ENCODE measurements at places on chromosomes 7 and 10.
A peak's percentile ranks its signal among the peaks of the same experiment; 100 is the strongest.

DNA sequence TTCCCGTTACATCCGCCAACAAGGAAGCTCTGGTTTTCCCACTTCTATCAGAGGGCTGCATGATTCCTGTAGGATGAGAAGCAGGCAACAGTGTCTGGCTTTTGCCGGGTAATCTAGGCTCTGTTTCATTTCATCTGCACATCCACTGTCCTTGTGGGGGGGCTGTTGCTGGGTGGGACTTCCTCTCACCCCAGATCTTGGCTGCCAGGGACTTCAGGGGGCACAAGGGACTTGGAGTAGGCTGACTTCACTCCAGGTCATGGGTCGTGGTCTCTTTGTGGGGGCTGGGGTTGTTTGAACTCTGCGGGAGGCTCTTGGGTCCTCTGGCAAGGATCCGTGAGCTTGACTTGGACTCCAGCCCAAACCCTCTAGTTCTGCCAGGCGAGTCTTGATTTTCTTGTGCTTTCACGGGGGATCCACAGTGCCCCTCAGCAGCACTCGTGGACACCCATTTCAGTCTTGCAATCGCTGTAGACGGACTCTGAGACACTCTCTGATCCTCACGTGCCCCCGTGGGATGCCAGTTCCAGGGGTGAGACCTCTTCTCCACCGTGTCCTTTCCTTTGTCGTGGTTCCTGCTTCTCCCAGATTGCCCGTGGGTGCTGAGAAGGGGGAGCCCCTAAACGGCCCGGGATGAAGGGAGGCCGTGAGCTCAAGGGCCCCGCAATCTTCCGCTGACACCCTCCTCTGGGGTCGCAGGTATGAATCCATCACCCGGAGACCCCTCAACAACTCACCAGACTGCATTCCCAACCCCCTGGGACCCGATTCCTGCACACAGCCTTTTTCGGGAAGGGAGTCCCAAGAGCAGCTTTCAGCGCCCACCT, 21.4 kb upstream of the ZNF273 start:
- no peak for DNase-seq

GRCh38 chr7:119594956-119595355, 678.0 kb upstream of the KCND2 start:
- no peak for DNase-seq

DNA sequence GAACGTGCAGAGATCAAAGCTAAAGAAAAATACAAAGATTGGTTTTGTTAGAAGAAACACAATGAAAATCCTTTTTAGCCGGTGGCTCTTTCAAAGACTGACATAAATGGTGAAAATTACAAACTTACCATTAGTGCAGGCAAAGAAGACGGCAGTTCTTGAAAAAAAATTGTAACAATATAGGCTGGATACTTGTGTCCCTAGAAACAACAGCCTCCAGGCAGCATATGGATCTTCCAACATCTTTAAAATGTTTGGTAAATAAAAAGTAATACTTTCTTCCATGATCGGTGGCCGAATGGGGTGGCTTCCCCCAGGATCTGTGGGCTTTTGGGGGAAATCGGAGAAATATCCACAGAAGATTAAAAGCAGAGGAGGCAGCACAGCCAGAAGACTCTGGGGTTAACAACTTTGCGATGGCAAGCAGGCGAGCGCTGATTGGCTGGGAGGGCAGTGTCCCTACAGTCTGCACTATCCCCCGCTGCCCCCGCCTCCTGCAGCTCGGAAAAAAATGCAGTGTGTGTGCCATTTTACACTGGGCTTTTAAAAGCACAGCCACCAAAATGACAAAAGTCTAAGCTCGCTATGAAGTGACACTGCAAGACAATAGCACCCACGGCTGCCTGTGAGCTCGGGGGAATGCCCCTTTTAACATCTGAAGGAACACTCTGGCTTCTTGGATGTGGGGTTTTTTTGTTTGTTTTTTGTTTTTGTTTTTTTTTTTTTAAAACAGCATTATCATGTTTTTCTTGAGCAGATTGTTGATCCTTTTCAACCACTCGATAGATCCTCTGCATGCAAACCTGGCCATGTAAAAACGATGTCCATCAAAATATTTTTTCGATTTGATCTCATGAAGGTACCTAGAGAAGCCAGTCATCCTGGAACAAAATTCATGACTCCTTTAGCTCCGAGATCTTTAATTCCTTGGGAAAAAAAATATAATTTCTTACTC, 31.7 kb upstream of the EPC1 start:
- DNase-seq, result peak; percentile 91

DNA sequence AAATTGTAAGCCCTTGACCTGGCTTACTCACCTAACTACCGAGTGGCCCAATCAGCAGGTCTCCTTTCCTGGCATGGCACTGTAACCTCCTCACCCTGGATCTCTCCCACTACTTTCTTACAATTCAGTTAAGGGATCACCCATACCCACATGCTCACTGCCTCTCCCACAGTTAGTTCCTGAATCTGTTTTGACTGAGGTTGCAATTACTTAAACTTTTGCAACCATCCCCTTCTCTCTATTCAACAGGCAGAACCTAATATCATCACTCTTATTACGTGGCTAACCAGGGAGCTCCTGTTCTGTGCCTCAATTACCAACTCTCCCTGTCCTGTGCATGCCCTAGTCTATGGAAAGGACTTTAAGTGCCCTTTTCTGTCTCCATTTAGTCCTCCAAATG, 84.2 kb upstream of the IKZF1 start:
- DNase-seq, result no peak

GRCh38 chr7:18583305-18583704, 87.8 kb downstream of the HDAC9 start:
- DNase-seq, result no peak

GRCh38 chr7:141748396-141748795, 10.2 kb downstream of the SSBP1 start:
- no peak for DNase-seq

GRCh38 chr7:148590471-148590870, at the start of gene C7orf33:
C7orf33 (plus strand) TSS chr7:148590766; CDS start chr7:148590926, 160 bp downstream.
- DNase-seq, result no peak

DNA sequence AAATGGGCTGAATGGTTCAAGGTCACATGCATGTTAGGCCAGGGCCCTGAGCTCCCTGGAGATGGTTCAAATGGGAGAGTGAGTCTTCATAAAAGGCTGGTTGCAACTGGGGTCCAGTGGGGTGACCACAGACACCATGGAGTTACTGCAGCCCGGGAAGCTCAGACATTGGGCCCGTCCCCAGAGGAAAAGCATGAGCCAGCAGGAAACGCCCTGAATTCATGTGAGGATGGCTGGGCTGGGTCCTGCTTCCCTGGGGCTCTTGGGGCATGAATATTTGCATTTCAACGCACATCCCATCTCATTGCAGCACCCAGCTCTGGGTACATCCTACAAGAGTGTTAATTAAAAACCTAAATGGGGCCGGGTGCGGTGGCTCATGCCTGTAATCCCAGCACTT, 549.0 kb downstream of the TCERG1L start:
- no peak for DNase-seq

DNA sequence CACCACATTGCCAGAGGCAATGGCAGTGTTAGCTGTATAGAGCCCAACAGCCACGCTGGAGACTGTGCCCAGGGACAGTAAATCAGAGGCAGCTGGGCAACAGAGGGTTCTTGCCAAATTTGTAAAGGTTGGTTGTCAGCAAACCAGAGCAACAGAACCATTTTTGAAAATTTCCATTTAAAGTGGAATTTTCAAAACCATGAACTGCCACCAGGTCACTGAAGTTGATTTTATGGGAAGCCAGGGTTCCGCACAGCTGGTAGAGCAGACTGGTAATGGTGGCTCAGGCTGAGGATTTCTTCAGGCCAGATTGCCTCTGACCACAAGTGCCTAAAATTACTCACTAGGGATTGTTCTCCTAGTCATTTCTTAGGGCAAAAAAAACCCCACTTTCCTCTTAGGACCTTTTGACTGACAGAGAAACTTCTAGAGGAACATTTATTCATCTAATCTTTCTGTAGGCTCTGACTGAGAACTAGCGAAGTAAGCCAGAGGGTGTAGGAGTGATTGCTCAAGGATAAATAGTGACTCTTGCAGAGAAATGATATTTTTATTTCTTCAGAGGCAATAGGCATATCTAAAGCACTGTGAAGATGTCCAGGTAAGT, 342.4 kb downstream of the BBS9 start:
- no peak for DNase-seq

GRCh38 chr7:144738708-144739314, 97.0 kb downstream of the TPK1 start:
- DNase-seq, result peak; percentile 22

Data from naive thymus-derived CD8-positive, alpha-beta T cell (primary cell).